ENCODE measurements at places on chromosomes 6 and 20.
A peak's percentile ranks its signal among the peaks of the same experiment; 100 is the strongest.

- no peak for DNase-seq
Measured at GRCh38 chr6:130882370-130882769, 55.2 kb downstream of the SMLR1 start.

- DNase-seq: no peak
Measured at GRCh38 chr20:20690676-20691476, 21.6 kb downstream of the RALGAPA2 start.

GRCh38 chr6:166308033-166308768 lies at the start of gene PRR18:
Gene PRR18, minus strand, starts transcription at chr6:166308392. Its CDS starts 250 bp downstream, at chr6:166308142.
- peak; percentile 26 for DNase-seq

GRCh38 chr6:43277643-43278523 lies 20.2 kb upstream of the SLC22A7 start:
- no peak for DNase-seq

DNA sequence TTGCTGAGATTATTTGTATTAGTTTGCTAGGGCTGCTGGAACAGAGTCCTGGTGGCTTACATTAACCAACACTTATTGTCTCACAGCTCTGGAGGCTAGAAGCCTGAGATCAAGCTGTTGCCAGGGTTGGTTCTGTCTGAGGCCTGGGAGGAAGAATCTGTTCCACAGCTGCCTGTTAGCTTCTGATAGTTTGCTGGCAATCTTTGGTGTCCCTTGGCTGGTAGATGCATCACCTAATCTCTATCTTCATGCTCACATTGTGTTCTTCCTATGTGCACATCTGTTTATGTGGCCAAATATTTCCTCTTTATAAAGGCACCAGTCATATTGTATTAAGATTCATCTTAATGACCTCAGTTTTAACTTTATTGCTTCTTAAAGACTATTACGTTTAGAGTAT lies 19.5 kb downstream of the SF3B5 start:
- DNase-seq: no peak

DNA sequence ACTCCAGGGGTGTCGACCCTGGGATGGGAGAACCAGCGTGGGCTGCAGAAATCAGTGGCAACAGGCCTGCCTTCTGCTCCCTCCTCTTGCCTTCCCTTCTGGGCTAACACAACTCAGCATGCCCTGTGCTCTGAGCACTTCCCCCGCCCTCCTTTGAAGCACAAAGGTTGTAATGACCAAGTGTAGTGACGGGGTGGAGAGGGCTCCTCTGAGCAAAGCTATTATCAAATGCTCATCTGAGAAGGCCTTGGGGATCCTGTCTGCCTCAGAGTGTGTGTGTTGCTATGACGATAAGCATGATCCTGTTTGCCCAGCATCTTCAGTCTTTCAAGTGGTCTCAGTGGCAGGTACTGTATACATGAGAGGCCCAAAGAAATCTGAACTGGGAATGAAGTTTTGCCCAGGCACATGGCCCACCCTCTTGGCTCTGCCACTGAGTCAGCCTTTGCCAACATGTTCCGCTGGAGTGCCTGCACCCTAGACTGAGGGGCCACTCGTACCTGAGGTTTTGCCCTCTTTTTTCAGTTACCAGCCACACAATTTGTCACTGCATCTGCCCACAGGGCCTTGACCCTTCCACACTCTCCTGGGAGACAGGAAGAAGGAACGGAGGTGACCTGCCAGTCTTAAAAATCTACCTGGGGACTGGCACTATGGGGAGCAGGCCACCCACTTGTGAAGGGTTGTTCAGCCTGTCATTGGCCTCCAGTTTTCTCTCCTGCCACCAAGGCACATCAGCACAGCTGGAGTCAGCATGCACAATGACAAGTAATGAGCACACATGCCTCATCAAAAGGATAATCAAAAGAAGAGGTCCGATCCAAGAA lies 74.5 kb downstream of the GFOD1 start:
- no peak for DNase-seq

DNA sequence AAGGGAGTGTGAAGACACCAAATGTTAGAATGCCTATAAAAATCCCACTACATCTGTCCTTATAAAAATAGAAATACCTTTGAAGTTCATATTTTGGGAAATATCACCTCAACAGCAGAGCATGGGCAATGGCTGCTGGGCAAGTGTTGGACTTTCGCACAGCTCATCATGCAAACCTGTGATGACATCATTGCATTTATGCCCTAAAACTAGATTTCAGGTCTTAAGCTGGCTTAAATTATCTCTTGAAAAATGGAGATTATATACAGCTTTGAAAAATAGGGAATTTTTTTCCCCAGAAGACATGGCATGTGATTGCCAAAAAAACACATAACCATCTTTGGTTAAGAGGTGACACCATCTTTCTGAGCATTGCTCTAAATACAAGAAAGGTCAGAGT lies 197.8 kb downstream of the UST start:
- DNase-seq: no peak

DNA sequence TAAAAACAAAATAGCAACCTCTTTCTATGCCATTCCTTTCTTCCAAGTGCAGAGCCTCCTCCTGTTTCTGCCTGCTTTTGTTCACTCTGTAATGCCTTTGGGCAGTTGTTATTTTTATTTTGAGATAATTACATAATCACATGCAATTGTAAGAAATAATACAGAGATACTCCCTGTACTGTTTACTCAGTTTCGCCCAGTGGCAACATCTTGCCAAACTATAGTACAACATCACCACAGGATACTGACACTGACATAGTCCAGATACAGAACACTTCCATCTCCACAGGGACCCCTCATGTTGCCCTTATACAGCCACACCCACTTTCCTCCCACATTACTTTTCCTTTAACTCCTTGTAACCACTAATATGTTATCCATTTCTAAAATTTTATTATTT lies 59.7 kb downstream of the BANF2 start:
- DNase-seq: no peak

GRCh38 chr6:131292145-131292938 lies 157.1 kb downstream of the AKAP7 start:
- DNase-seq: no peak

GRCh38 chr6:114096561-114097172 lies 125.7 kb upstream of the HDAC2 start:
- DNase-seq: no peak

DNA sequence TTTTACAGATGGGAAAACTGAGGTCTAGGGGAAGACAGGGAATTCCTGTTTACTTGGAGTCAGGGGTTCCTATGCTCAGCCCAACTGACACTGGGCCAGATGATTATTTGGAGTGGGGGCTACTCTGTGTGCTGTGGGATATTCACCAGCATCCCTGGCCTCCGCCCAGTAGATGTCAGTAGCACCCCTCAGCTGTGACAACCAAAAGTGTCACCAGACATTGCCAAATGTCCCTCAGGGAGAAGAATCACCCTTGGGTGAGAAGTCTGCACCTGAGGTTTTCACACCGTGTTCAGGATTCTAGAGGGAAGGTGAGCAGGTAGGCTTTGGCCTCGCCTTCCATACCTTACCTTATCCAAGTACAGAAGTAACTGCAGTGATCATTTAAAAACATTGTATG lies 27.6 kb downstream of the CDH26 start:
- no peak for DNase-seq

- no peak for DNase-seq
Measured at GRCh38 chr6:44696099-44696498, 308.6 kb downstream of the CDC5L start.

All from activated T-cell treated with anti-CD3 and anti-CD28 coated beads, Interleukin-2, amount 50 U/mL, for 1 hour (primary cell).